ENCODE measurements at places on chromosomes 5 and 9. TPM values are rescaled to one million over a fixed set of nuclear protein-coding genes. Genes with fewer than 3 reads are reported as not detected.

- no peak for DNase-seq
Measured at GRCh38 chr9:127972236-127972871, 8.4 kb downstream of the EEIG1 start.

DNA sequence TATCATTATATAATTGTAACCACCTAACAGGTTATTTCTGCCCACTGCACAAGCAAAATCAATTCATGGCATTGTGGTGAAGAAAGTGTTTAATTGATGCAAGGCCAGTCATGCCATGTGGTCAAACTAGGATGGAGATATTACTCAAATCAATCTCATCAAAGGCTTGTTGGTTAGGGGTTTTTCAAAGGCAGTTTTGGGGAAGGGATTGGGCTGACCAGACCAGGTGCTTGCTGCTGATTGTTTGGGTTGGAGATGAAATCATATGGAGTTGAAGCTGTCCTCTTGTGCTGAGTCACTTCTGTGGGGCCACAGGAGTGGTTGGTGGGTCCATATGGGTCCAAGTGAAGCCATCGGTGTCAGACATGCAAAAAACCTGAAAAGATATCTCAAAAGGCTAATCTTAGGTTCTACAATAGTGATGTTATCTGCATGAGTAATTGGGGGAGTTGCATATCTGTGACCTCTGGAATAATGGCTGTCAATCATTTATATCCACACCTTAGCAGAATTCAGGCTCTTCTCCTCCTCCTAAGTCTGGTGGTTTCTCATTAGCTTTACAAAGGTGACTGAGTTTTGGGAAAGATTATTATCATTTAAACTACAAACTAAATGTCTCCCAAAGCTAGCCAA lies 44.9 kb downstream of the HMGCS1 start:
- no peak for DNase-seq

GRCh38 chr5:66717455-66718373 lies 121.5 kb downstream of the MAST4 start:
- DNase-seq: no peak

- DNase-seq: no peak
Measured at GRCh38 chr9:118395415-118395814, 691.2 kb downstream of the TLR4 start.

The SLC6A18 gene
- total RNA-seq: not detected

The MYMK gene
- not detected for total RNA-seq
